ENCODE measurements at places on chromosomes 12 and 14. TPM values are rescaled to one million over a fixed set of nuclear protein-coding genes. Genes with fewer than 3 reads are reported as not detected.
A peak's percentile ranks its signal among the peaks of the same experiment; 100 is the strongest.

The C1RL gene
- 55.7 TPM for total RNA-seq

The PAH gene
- total RNA-seq = not detected

DNA sequence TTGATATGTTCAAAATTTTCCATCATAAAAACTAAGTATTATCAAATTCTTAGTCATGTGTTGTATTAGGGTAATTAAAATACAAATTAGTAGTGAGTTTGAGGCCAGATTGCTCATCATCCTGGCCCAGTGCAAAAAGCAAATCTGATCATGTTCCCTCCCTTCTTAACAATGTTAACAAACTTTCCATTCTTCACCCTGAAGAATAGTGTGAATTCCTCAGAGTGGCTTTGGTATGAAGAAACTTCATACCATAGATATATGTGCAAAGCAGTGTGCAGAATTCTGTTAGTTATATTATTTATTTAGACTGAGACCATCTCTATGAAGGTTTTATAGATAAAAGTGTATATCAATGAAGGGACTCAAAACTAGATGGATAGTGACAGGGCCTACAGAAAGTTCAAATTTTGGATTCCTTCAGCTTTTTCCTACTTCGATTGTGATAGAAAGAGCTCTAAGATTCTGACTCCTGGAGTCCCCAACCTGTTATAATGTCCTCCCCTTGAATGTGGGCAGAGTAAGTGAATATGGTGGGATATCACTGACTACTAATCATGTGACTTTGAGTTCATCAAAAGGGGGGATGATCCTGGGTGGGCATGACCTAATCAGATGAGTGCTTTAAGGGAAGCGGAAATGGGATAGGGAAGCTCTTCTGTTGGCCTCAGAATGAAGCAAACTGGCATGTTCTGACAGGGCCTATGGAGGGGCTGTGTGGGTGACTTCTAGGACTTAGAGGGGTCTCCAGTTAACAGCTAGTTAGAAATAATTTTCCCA lies 271.4 kb downstream of the BTG1 start:
- DNase-seq = no peak

The ARPC3 gene
- total RNA-seq = 245 TPM

The UBE3B gene
- 40.0 TPM for total RNA-seq

The RPGRIP1 gene
- not detected for total RNA-seq

The ATP5MC2 gene
- 381 TPM for total RNA-seq

- no peak for DNase-seq
Observed at GRCh38 chr12:91579516-91580263, 397.1 kb upstream of the DCN start.

- no peak for DNase-seq
Observed at GRCh38 chr14:94405486-94405885, 17.1 kb upstream of the SERPINA1 start.

The OR4E2 gene
- total RNA-seq = not detected

- DNase-seq = no peak
Observed at GRCh38 chr12:97784904-97785303, 322.3 kb downstream of the RMST start.

GRCh38 chr12:126163984-126164383 lies 1098.7 kb downstream of the AACS start:
- no peak for DNase-seq

The ZC2HC1C gene
- total RNA-seq = 1.3 TPM

GRCh38 chr12:132601171-132601883 lies 9.1 kb downstream of the LRCOL1 start:
- no peak for DNase-seq

GRCh38 chr12:9130244-9130643 lies 14.5 kb upstream of the A2M start:
- no peak for DNase-seq

DNA sequence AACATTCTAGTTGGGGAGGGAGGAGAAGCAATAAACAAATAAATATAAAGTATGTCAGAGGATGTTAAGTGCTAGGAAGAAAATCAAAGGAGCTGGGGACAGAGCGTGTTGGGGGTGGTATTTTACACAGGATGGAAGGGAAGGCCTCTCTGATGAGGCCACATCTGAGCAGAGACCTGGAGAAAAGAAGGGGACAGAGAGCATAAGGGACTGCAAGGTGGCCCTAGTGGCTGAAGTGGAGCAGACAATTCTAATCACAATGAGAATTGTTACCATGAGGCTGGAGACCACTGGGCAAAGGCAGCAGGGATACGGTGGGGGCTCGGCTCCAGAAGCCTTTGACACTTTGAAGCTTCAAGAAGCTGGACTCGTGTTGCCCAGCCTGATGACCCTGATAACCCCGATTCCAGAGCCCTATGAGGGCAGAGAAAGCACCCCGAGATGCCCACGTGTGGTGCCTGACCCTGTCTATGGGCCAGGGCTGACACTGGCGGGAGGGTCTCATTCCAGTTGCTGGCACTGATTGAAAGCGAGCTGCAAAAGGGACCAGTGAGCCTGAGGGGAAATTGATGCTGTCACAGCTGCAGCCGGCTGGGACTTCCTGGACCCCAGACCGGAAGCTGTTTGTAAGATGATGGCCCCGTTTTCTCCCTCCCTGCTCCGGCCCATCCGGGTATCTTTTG lies 169.1 kb downstream of the RBM19 start:
- no peak for DNase-seq

The PRR4 gene
- 7.7 TPM for total RNA-seq

DNA sequence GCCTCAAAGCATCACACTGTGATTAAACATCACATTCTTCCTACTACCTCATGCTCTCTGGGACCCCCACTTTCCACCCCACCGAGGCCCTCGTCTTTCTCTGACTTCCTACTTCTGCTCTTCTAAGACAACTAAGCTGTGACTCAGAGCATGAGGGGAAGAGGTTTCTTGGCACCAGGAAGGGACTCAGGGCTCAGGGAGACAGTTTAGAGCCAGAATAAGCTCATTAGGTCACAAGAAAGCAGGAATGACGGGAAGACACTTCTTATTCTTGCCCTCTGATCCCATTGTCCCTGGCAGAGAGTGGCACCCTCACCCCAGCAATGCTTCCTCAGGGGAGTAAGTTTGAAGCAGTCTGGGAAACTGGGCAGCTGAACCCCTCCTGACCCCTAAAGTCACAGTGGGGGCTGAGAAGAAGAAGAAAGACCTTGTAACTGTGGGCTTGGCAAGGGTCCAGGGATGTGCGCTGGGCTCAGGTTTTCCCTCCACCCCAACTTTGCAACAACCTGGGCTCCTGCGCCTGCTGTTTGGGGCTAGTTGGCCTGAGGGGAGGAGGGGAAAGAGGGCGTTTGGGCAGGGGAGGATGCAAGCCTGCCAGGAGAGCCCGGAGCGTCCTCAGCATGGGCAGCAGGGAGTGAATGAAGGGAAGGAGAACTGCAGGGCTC lies 64.6 kb upstream of the ACTN1 start:
- peak; percentile 68 for DNase-seq

DNA sequence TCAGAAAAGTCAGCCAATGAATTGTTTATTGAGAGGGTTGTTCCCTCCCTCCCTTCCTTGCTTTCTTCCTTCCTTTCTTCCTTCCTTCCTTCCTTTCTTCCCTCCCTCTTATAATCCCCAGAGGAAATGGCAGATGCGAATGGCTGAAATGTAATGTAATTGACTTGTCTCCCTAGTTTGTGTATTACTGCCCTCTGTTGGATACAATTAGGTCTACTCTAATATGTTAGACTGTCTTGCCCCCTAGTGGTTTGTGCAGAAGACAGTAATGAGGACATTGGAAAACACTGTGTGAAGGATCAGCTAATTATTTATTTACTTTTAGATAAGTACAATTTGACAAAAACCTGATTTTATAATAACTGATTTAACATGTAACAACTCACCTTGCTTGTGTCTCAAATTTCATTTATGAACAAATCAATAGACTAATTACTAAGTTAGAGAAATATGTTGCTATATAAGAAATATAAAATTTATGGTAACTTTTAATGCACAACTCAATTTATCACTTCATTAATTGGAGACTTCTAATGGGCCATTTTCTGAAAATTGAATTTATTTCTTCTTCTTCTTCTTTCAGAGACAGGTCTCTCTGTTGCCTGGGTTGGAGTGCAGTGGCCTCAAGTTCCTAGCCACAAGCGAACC lies 229.8 kb upstream of the LRIG3 start:
- peak; percentile 84 for DNase-seq

DNA sequence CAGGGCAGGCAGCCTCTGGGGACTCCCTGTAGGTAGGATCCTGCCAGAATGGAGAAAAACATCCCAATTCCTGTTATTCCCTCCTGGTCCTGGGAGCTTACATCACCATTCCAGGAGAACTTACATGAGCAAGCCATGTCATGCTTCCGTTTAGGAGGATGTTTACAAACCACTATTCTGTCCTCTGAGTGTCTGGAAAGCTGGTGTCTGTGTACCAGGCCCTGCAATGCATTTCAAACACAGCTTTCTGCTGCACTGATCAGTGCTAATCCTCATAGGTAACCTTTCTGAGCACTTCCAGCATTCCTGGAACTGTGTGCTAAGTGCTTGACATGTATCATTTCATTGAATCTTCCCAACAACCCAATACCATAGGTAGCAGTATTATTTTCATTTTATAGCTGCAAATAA lies 19.8 kb upstream of the MAP1LC3B2 start:
- peak; percentile 40 for DNase-seq

The ARHGEF25 gene
- total RNA-seq = 0.83 TPM

The TAS2R9 gene
- not detected for total RNA-seq

The NTN4 gene
- 96.4 TPM for total RNA-seq

The PALS1 gene
- total RNA-seq = 19.1 TPM

DNA sequence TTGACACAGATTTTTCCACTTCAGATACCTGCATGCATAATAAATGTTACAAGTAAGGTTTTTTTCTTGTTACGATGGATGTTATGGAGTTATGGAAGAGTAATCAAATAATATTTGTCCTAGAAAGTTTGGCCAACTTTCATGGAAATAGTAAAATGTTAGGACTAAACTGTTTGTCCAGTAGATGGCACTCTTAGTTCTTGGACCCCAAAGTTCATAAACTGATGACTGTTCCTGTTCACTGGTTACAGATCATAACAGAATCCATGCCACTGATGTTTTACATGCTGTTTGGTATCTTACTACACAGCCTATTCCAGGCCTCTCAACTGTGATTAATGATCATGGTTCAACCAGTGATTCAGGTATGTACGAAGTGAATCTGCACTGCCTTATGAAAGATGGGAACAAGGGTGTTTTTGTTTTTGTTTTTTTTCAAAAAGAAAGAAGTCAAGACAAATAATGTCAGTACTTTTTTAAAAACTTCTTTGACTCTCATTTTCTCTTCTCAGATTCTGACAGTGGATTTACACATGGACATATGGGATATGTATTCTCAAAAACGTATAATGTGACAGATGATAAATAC lies 48.8 kb upstream of the SLCO1C1 start:
- DNase-seq = peak; percentile 44

Measured in MCF 10A (cell line).